Adrenal gland (tissue), 19 donors: ENCODE measurements at places on chromosomes 3 and 15.

- peak overlapping the region; percentile 100 for H3K27ac ChIP-seq
- peaks cover 53% of the 10 kb centered on the region for H3K4me1 ChIP-seq
- no peaks in the 10 kb centered on the region for H3K27me3 ChIP-seq
- no peaks in the 10 kb centered on the region for H3K36me3 ChIP-seq
Observed at GRCh38 chr3:194271460-194272035, 79.6 kb downstream of the CPN2 start.

DNA sequence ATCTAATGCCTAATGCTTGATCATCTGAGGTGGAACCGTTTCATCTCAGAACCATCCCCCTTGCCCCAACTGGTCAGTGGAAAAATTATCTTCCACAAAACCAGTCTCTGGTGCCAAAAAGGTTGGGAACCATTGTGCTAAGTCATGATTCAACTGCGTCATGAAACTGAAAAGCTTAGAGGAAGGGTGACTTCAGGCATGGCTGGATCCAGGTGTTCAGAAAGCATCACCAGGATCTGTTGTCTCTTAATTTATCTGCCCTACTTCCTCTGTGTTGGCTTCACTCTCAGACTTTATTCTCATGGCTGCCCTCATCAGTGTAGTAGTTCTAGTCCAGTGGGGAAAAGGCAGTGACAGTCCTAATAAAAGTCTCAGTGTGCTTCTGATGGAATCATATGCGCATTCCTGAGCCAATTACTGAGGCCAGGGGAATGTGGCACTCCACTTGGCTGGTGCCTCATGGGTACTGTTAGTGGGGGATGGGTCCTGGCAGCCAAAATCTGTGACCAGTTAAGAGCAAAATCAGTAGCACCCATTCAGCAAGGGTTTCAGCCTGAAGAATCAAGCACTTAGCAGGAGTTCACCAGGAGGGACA is 110.3 kb downstream of the WNT5A start:
- no peak overlapping the region for H3K27ac ChIP-seq
- H3K4me3 ChIP-seq, result no peak overlapping the region
- no peaks in the 10 kb centered on the region for H3K36me3 ChIP-seq
- no peak for DNase-seq
- peaks cover 8% of the 10 kb centered on the region for H3K27me3 ChIP-seq

DNA sequence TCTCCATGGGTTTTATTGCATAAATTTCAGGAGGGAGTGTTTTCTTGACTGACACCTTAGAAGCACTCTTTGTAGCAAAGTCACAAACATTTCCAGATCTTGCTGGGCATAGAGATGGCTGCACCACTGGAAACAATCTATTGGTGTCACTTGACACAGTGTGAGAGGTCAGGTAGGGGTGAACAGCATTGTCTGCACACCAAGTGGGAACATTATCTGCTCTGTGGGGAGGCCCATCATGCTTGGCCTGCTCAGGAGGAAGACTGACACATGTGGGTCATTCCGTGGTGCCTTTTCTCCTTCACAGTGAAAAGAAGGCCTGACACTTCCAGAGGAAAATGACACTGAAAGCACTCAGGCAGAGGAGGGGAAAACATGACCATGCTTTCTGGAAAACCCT is 149.9 kb upstream of the GALNT15 start:
- no peaks in the 10 kb centered on the region for H3K36me3 ChIP-seq
- H3K4me1 ChIP-seq, result no peaks in the 10 kb centered on the region
- H3K27me3 ChIP-seq, result no peaks in the 10 kb centered on the region
- no peak overlapping the region for H3K27ac ChIP-seq
- H3K4me3 ChIP-seq, result no peak overlapping the region

DNA sequence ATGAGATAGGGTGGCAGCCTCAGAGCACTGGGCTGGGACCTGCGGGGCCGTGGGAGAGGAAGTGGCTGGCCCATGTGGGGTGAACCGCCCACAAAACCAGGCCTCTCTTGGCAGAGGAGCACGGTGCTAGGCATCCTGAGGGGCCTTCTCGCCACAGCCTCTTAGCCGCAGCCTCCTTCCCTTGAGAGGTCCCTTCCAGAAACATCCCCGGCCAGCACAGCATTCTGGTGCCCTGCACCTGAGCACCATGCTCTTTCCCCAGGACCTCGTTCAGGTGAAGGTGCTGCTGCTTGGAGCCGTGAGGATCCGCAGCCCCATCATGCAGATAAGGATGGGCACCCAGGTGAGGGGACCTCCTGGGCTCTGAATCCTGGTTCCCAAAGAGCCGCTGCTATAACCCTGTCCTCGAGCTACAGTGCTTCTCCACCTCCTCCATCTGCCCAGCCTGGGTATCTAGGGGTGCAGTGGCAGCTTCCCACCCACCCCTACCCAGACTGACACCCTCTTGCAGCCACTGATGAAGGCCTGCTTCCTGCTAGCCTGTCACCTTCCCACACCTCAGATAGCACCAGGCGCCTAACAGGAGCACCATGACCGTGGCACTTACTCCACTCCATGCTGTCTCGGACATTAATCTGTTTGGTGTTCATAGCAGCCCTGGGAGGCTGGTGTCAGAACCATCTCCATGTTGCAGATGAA is 11.2 kb upstream of the TXNRD3 start:
- H3K27me3 ChIP-seq, result peaks cover 9% of the 10 kb centered on the region
- DNase-seq, result peak; percentile 41
- no peaks in the 10 kb centered on the region for H3K36me3 ChIP-seq
- H3K4me3 ChIP-seq, result no peak overlapping the region
- H3K27ac ChIP-seq, result no peak overlapping the region

GRCh38 chr15:29074045-29074444 is 188.3 kb downstream of the APBA2 start:
- H3K4me3 ChIP-seq, result no peak overlapping the region
- no peaks in the 10 kb centered on the region for H3K4me1 ChIP-seq
- no peaks in the 10 kb centered on the region for H3K36me3 ChIP-seq
- DNase-seq, result no peak

DNA sequence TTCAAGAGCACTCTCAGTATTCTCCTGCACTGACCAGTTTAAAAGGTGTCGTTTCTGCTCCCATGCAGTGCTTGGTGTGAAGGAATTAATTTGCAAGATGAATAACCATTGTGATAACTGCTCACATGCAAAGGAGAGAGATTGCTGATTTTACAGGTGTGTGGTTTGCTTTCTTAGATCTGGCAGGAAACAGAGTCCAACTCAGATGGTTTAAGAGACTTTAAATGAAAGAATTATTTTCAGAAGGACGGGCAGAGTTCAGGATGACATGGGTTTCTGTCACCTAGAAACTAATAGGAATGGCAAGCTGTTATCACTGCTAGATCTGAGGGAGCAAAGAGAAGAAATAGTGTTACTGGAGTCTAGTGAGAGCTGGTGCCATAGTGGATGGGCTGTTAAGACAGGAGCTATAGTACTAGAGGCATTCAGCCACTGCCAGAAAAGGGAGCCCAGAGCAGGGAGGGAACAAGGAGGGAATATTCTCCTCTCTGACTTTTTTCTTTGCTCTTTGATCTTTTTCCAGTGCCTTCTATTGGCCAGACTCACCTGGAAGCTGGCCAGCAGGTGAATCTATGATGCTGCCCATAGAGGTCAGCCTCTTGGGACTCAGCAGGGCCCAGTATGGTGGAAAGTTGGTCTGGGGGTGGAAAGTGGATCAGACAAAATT is 14.9 kb downstream of the ATXN7 start:
- H3K4me3 ChIP-seq, result no peak overlapping the region
- no peak for DNase-seq
- H3K27ac ChIP-seq, result no peak overlapping the region
- peaks cover 6% of the 10 kb centered on the region for H3K4me1 ChIP-seq
